ENCODE measurements at places on chromosomes 6 and 20. TPM values are rescaled to one million over a fixed set of nuclear protein-coding genes. Genes with fewer than 3 reads are reported as not detected.

GRCh38 chr6:18329776-18330175, 57.4 kb upstream of the RNF144B start:
- DNase-seq: no peak

DNA sequence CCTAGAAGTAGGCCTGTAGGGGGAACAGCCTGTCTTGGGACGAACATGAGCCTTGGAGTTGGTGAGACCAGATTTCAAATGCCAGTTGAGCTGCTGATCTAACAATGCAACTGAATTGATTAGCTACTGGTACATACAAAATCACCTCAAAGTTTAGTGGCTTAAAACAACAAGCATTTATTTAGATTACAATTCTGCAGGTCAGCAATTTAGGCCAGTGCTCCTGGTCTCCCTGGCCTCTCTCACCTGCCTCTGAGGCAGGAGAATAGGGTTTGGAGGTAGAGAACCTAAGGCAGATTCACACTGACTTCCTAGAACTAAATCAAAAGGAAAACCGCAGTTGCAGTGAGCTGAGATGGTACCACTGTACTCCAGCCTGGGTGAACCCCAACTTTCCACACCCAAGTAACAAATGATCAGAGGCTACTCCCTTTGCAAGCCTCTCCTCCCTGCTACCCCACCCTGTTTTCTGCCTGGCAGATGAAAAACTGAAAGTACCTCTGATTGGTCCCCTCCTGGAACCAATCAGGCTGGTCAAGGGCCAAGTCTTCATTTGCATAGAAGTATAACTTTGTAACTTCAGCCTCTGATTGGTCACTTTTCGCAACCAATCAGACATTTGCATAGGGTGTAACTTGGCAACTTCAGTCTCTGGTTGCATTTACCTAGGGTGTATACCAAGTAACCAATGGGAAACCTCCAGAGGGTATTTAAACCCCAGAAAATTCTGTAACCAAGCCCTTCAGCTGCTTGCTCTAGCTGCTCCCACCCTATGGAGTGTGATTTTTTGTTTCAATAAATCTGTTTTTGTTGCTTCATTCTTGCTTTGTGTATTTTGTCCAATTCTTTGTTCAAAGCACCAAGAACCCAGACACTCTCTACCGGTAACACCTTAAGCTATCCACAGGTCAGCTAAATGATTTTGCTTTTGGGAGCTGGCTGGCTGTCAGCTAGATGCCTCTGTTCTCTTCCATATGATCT, 8.1 kb upstream of the UBR2 start:
- DNase-seq: no peak

- no peak for DNase-seq
These were observed 66.9 kb upstream of the MAP3K7 start for GRCh38 chr6:90653750-90654149.

DNA sequence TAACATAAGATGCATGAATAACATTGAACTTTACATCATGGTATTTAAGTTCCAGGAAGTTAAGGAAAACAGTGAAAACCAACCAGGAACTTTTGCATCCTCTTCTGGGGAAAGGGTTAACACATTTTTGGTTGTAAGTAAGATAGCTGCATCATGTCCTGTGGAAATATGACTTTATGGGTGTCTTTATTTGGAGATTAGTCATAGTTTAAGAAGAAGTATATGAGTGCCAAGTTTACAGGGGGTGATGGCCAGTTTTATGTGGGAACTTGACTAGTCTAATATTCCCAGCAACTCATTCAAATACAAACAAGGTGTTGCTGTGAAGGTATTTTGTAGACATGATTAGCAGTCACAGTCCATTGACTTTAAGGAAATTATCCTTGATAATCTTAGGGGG, 78.0 kb downstream of the PDE10A start:
- DNase-seq: no peak

GRCh38 chr6:38443352-38444144, 196.2 kb downstream of the BTBD9 start:
- no peak for DNase-seq

DNA sequence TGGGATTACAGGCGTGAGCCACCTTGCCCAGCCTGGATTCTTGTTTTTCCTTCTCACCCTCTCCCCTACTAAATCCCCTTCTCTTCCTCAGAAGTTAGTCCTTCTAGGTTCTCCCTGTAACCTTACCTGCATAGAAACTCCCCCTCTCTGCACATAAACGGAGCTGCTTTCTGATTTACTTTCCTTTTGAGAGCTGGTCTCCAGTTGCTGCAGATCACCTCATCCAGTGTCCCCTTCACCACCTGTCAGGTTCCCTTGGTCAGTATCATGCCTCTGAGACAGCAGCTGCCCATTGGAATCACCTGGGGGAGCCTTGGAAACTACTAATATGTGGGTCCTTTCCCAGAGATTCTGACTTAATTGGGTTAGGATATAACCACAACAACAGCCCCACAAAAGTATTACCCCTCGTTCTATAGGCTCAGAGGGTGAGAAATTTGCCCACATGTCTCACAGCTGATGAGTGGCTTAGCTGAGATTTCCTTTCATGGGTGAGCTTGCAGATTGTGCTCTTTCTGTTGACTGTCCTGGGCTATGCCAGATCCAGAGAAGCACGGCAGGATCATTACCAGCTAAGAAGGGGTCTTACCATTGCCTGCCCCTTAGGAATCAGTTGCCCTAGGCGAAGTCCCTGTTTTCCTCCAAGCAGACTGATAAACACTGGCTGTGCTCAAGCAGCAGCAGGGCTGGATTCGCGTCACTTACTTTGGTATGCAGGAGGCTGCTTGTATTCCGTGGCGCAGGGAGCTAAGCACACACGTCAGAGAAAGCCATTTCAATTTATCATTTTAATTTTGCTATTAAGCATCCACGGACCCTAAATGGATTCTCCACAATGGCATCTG, 51.3 kb downstream of the AKAP12 start:
- no peak for DNase-seq

DNA sequence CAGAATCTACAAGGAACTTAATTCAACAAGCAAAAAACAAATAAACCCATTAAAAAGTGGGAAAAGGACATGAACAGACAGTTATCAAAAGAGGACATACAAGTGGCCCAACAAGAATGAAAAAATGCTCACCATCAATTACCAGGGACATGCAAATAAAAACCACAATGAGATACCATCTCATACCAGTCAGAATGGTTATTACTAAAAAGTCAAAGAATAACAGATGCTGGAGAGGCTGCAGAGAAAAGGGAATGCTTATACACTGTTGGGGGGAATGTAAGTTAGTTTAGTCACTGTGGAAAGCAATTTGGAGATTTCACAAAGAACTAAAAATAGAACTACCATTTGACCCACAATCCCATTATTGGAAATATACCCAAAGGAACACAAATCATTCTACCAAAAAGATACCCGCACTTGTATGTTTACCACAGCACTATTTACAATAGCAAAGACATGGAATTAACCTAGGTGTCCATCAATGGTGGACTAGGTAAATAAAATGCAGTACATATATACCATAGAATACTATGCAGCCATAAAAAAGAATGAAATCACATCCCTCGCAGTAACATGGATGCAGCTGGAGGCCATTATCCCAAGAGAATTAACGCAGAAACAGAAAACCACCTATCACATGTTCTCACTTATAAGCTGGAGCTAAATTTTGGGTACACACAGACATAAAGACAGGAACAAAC, 48.4 kb downstream of the RNGTT start:
- no peak for DNase-seq

GRCh38 chr6:74066168-74066871, 370.3 kb downstream of the CD109 start:
- no peak for DNase-seq

- DNase-seq: no peak
These were observed 31.8 kb downstream of the SNRNP48 start for GRCh38 chr6:7621761-7622160.

DNA sequence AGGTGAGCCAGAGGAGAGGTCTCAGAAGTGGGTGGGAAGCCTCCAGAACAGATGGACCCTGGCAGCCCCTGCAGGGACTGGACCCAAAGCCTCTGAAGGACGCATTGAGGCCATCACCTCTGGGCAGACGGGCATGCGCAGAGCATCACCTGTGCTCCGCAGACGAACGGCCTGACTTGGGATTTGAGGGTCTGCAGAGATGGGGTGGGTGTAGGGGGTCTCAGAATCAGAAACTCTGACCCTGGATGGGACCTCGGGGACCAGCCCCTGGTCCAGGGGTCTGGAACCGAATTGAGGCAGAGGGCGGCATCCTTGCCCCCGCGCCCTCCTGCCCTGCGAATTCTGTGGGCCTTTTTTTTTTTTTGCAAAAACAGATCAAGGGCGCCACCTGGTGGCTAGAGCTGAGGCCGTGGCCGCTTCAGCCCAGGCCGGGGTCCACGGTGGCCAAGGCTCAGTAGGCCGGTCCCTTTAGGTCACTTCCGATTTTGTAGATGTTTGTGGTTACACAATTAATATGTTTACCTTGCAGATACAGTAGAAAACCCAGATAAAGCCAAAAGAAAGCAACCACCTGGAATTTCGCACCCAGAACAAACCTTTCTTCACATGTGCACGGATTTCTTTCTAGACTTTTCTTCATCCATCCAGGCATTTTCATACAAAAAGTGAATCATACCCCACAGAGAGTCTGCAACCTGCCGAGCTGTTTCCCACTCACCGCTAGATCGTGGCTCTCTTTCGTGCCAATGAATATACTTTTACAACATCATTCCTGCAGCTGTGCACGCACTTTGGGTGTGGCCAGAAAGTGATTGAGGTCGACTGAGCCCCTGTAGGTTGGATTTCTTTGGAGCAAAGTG, 25.9 kb downstream of the ZBP1 start:
- no peak for DNase-seq

DNA sequence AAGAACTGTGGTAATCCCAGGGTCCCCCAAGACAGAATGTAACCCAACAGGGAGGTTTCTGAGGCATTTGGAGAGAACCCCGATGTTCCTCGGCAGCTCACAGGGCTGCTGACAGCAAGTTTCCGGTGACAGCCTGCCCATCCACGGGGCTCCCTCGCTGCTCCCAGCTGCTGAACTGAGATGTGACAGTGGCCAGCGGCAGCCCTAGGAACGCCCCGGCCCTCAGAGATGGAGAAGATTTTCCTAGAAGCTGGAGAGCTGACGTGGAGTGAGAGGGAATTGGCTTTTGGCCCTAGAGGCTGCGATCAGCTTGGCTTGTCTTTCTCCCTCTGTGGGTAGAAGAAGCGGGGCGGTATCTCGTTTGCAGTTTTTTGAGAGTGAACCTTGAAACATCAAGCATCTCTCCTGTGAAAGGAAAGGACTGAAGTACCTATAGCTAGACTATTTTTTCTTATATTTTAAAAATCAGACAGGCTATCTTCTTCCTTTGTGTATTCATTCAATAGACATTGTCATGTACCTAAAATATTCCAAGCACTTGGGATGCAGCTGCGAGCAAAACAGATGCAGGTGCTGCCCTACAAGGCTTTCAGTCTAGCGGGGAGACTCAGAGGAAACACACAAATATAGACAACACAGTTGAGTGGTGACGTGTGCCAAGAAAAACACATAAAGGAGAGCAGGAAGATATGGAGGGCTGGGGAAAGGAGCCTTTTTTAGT, 28.4 kb upstream of the NFATC2 start:
- no peak for DNase-seq

GRCh38 chr6:157374889-157375443, 6.0 kb upstream of the ZDHHC14 start:
- no peak for DNase-seq

GRCh38 chr20:34997131-34997561, 41.5 kb downstream of the MYH7B start:
- no peak for DNase-seq

DNA sequence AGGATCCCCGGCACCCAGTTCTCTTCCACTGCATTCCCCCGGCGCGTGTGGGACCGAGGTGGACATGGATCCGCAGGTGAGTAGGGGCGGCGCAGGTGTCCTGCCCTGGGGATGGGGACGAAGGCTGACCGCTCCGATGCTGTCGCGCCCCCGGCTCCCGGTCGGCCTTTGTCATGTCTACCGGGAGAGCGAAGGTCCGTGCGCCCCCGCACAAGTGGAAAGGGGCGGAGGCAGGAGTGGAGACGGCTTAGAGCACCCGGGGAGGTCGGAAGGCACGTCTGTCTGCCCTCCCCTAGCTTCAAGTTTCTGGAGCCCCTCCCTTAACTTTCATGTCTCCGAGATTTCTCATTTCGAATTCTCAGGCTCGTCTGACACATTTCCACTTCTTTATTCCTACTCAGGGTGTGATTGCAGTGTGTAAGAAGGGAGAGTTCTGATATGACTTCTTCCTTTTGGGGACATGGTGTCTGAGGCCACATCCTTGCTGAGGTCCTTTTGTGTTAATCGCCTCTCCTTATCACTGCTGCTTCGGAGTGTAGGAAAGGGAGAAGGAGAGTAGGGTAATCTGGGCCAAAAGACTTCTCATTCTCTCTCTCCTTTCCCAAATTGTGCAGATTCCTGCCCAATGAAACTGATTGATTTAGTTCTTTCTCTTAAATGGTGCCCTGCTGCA, 435 bp downstream of the KIFC1 start:
- DNase-seq: no peak

The SLC32A1 gene
- total RNA-seq: not detected

The ADTRP gene
- not detected for total RNA-seq

The GHRH gene
- total RNA-seq: not detected

The NELFCD gene
- total RNA-seq: 34.7 TPM

The GLP1R gene
- 0.08 TPM for total RNA-seq

The LY6G5B gene
- total RNA-seq: 6.5 TPM

Measured in cardiac septum (tissue), 1 donor.